ENCODE measurements at places on chromosomes 2 and 18.

DNA sequence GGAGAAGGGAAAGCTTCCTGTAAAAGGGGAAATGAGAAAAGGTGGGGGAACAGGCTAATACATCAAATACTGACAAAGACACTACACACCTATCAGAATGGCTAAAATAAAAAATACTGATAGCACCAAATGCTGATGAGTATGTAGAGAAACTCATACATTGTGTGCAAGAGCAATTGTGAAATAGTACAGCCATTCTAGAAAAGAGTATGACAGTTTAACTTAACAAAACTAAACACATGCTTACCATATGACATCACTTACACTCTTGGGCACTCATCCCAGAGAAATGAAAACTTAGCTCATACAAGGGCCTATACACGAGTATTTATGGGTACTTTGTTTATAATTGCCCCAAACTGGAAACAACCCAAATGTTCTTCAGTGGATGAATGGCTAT lies 53.4 kb downstream of the ZNF638 start:
- DNase-seq = no peak

- DNase-seq = no peak
Observed at GRCh38 chr2:25383806-25384205, 42.1 kb upstream of the DNMT3A start.

GRCh38 chr18:52682260-52682659 lies 342.3 kb downstream of the DCC start:
- DNase-seq = no peak

DNA sequence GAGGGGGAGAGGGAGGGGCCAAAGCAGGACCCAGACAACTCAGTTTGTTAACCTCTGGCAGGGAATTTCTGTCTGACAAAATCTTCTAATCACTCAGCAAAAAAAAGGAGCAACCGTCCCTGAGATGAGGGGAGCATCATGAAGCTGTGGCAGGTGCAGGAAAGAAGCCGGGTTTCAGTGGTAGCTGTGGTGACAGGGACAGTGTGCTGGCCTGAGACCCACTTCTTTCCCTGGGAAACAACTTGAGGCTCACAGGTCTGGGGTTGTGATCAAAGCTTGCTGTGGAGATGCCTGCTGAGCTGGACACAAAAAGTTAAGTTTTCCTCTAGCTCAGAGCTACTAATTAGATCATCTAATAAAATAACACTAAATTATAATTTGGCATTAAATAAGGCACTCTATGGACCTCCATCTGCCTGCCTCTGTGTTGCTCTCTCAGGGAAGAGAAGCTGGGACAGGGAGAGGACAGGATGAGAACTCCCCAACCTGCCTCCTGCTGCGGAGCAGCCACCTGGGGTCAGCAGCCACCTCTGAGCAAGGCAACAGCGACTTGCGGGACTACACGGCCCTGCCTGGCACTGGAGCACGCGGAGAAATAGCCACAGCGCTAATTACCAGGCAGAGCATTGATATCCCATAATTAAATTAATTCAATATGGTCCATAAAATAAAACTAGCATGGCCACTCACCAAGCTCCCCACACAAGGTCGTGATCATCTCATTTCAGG lies 104.6 kb upstream of the TEX51 start:
- DNase-seq = no peak

GRCh38 chr18:49365346-49365745 lies 95.1 kb downstream of the DYM start:
- no peak for DNase-seq

- DNase-seq = peak; percentile 22
Observed at GRCh38 chr2:23380562-23381065, 4.4 kb upstream of the KLHL29 start.

DNA sequence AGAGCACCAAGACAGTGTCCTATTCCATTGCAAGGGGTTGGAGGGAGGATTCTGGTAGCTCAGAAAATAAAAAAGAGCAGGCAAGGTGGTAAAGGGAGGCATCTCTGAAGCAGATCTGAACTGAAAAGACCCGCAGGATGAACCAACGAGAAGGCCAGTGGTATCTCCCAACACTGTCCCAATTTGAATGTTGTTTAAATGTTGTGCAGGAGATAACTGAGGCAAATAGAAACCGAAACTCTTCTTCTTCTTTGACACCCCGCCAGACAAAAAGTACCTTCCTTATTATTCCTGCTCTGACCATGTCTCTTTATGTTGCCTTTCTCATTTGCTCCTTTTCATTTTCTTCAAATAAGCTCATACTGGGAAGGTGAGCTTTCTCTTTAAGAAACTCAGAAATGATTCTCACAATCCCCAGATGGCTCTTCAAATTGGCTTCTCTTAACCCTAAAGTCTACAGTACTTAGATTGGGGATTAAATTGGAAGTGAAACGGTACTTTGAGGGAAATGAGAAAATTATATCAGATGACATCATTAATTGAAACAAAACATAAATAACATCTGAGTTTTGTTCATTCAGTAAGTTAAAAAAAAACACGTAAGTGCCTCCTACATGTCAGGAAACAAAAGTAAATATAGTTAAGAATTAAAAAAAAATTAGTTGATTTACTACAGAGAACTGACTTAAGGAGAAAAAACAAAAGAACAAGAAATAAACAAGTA lies 143.6 kb downstream of the WDPCP start:
- no peak for DNase-seq

DNA sequence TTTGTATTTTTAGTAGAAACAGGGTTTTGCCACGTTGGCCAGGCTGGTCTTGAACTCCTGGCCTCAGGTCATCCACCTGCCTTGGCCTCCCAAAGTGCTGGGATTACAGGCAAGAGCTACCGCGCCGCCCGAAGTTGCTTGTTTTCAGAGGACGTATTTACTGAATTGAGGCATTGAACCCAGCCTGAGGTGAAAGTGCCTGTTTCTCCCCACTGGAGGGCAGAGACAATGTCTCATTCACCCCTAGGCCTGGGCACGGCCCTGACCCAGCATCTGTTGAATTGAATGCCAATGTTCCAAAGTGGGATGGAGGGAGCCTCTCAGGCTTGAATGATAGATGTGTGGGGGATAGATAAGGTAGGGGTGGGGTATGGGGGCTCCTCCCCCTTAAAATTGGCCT lies 4.5 kb upstream of the TMBIM1 start:
- no peak for DNase-seq

DNA sequence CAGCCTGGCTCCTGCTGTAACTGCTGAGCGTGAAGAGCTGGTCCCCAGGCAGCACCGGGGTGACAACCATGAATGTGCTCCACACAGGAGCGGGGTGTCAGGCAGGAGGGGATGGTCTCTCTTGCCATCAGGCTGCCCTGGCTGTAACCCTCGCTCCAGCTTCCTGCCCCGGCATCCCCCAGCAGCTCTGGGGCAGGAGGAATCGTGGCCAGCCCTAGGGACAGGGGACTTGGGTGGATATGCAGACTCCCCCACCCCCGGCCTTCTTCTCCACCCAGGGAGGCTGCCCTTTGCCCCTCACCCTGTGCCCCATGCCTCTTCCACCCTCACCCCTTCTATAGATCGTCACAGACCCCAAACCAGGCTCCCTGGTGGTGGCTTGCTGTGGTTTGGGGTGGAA lies 69.4 kb upstream of the SMAD7 start:
- DNase-seq = no peak

- no peak for DNase-seq
Observed at GRCh38 chr2:120865656-120866055, 130.0 kb downstream of the GLI2 start.

DNA sequence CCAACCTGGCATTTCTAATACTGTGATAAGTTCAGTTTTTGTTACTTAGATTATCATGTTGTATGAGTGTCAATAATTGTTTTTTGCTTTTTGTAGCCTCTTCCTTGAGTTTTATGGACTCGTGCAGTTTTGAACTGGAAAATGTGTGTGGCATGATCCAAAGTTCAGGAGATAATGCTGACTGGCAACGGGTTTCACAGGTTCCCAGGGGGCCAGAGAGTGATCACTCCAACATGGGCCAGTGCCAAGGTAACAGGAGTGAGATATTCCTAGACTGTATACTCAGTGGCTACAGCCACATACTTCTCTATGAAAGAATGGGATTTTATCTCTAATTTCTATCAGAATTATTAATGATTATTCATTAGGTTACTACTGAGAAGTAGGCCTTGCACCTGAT lies 18.2 kb downstream of the MEP1B start:
- DNase-seq = no peak

GRCh38 chr2:241796610-241797138 lies 12.3 kb upstream of the NEU4 start:
- no peak for DNase-seq

DNA sequence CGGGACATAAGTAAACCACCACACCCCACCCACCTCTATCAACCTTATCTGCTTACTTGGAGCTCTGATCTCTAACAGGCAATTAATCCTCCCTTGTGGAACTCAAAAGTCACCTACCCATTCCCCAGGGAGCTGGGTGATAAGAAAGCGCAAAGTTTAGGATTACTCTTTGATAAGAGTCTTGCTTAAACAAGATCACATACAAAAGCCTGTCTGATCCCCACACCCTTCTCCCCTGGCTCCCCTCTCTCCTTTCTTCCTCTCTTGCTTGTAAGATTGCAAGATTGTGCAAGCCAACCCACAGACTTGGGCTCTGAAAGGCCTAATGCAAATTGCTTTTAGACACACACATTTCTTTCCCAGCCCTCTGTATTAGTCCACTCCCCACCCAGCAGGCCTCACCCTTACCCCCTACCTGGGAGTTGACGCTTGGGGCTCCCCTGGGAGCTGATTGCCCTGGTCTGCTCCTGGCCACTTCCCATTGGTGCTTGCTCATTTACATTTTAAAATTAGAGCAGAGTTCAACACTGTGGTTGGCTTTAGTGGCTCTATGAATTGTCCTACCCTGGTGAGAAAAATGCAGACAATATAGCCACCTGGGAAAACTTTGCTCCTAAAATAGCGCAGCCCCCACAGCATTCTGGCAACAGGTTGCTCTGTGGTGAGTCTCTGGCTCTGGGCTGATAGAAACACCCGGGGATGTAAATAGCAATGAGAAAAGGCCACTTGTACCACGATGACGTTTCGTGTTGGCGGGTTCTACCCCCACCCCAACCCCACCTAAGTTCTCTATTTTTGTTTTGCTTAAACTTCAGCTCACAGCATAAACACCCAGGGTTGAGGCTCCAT lies 92.8 kb upstream of the MSH2 start:
- DNase-seq = no peak

GRCh38 chr18:76615065-76615733 lies 120.2 kb upstream of the ZNF516 start:
- no peak for DNase-seq

- DNase-seq = no peak
Observed at GRCh38 chr2:163733301-163733938, 2.4 kb downstream of the FIGN start.

All from stimulated activated CD4-positive, alpha-beta T cell treated with anti-CD3 and anti-CD28 coated beads, TNF-alpha, amount 100 ng/mL, for 1 hour (primary cell).